NCI-H1930 (cell line): ENCODE measurements at places on chromosomes 12 and 14.

DNA sequence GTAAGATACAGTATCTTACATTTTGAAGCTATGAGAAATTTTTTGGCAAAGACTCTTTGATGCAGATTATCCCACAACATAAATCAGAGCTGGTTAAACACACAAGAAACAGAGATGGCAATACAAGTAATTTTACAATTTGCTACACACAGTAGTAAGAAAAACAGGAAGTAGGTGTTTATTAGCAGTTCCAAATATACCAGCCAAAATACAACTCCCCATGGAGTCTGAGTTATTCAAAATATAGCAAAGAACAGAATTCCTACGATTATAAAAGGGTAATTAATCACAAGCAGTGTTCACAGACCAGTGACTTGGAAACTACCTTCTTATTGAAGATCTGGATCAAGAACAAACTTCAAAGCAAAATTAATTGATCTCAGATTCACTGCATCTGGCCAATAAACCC is 83.9 kb downstream of the BMP4 start:
- no peak for DNase-seq

DNA sequence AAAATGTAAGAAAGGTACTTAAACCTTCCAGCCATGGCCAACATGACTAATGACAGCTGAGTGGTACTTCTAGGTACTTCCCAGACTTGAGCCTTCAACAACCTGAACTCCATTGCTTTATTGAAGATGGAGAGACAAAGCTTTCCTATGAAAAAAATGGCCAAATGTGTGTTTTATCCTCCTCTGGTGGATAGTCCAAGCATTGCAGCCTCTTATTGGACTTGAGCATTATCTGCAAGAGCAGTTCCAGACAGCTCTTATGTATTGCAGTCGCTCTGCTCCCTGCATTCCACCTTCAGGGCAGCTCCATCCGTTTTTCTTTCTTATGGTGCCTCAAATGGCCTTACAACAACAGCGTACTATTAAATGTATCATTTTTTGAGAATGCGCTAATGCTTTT is 588.2 kb downstream of the NRXN3 start:
- DNase-seq, result peak; percentile 61

DNA sequence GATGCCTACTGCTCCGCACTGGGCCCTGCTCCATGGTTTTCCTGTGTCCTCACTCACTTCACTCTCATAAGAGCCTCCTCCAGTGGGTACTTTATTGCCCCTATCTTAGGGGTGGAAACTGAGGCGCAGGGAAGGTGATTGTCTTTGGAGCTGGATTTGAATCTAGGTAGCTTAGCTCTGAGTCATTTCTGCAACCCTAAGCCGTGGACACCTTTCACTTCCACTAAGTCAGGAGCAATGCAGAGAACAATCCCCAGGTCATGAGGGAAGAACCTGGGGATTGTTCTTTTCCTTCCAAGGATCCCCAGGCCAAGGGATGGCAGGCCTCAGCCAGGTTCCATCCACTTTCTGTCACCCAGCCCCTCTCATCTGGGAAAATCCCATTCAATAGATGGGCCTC is 20.3 kb downstream of the VDR start:
- DNase-seq, result no peak

GRCh38 chr14:73645248-73645610 is 443 bp downstream of the DNAL1 start:
- DNase-seq, result no peak

GRCh38 chr14:56273155-56273554 is 154.9 kb downstream of the PELI2 start:
- DNase-seq, result no peak

GRCh38 chr12:95918194-95918993 is 24.0 kb downstream of the CCDC38 start:
- peak; percentile 62 for DNase-seq

GRCh38 chr14:93946104-93946503 is 19.0 kb downstream of the FAM181A start:
- no peak for DNase-seq

DNA sequence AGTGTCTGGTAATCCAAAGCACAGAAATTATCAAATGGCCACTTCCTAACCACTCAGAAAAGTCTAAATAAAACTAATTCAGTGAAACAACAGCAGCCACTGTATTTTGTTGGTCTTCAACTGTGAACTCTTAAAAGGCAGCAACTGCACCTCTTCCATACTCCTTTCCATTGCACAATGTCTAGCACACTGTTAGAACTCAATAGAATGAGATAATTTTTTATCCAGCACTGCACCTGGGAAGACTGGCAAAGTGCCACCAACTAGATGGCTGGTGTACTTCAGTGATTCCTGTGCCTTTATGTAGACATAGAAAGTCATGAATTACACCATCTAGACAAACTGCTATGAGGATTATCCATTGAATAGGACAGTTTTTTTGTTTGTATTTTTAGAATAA is 26.2 kb downstream of the LGR5 start:
- no peak for DNase-seq

- no peak for DNase-seq
These were observed 313.3 kb downstream of the TMEM121 start for GRCh38 chr14:105839425-105840265.

GRCh38 chr14:69093631-69094421 is 59.1 kb downstream of the DCAF5 start:
- no peak for DNase-seq

DNA sequence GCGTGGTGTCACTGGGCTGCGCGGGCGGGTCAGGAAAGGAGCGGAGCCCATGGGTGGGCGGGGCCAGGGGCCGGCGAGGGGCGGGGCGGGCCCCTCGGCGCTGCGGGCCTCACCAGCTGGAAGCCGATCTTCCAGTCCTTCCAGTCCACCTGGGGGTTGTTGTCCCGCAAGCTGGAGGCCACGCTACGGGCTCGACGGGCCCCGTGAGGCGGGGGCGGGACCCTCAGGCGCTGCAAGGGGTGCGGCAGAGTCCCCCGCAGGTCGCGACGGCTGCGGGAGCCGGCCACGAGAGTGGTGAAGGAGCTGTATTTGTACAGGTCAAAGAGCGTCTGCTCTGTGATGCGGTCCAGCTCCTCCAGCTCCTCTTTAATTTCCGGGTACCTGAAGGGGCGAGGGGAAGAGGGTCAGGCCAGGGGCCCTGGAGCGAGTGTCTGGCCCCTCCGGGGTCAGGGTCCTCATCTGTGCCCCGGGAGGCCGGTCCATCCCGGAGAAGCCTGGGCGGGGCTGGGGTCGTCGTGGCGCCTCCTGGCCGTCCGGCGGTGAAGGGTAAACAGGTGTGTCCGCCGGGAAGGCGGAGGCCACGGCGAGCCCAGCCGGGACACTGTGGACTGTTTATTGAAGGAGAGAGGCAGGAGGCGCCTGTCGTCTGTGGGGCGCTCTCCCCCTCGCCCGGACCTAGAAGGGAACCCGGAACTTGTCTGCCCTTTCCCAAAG is 11.9 kb downstream of the SCNN1A start:
- no peak for DNase-seq

GRCh38 chr14:68670359-68670715 is 122.5 kb downstream of the ZFP36L1 start:
- DNase-seq, result no peak
